ENCODE measurements at places on chromosomes 3 and 15.

GRCh38 chr15:31325595-31326155 lies 960 bp upstream of the KLF13 start:
- DNase-seq = peak; percentile 15

DNA sequence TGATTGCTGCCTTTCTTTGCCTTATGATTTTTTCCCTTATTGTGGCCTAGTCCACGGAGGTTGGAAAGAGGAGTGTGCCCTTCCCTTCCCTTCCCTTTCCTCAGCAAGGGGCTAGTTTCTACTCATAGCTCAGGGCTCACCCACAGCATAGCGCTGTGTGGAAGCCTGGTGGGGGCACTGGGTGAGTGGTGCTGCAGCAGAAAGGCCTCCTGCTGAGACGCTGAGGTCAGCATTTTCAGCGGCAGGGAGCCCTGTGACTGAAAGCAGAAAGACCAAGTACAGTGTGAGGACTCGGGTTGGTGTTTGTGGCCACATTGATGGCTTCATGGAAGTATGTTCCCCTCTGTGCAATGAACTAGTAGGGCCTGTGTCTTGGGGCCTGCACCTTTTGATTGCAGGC lies 21.9 kb downstream of the CACNA1D start:
- DNase-seq = no peak

DNA sequence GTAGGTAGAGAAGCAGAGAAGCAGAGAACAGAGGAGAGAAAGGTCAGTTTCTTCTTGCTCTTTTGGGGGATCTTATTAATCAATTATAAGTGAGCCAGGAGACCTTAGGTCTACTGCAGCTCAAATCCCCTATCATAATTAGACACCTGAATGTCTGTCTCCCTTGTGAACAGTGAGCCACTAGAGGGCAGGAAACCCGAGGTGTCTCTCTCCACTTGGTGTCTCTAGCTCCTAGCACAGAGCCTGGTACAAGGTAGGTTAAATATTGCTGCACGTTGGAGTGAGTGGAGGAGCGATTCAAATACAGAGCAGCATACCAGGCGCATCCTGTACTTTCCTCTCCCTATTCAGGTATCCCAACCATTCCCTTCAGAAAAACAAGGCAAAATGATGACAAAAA lies 2.0 kb upstream of the ST8SIA2 start:
- DNase-seq = no peak

DNA sequence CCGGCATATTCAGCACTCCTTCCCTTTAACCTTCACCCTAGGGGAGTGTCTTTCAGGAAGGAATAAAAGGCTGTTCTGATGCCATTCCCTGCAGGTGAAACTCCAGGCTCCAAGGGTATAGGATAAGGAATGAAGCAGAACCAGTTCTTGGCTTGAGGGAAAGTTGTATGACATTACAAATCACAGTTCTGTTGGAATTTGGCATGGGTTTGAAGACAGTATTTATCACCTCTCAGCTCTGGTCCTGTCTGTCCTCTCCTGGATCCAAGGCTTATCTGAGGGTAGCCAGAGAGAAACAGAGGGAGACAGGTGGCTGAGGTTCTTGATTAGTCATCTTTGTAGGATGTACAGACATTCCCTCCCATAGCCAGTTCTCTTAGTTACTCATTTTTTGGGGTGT lies 37.1 kb downstream of the RAB11A start:
- no peak for DNase-seq

DNA sequence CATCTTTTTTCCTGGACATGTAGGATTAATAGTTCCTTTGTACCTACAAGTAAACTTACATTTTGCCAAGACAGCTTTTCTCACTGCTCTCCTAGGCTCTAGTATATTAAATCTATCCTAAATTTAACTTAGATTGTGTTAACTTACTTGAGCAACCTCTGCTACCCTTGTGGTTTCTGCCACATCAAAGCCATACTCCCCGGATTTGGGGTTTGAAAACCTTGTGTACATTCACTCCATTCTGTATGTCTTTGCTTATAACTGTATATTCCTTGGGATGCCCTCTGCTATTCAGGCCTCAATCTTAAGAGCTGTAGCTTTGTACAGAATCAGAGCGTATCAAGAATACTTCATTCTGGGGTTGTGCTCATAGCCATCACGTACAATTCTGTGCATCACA lies 60.4 kb downstream of the ARIH1 start:
- no peak for DNase-seq

DNA sequence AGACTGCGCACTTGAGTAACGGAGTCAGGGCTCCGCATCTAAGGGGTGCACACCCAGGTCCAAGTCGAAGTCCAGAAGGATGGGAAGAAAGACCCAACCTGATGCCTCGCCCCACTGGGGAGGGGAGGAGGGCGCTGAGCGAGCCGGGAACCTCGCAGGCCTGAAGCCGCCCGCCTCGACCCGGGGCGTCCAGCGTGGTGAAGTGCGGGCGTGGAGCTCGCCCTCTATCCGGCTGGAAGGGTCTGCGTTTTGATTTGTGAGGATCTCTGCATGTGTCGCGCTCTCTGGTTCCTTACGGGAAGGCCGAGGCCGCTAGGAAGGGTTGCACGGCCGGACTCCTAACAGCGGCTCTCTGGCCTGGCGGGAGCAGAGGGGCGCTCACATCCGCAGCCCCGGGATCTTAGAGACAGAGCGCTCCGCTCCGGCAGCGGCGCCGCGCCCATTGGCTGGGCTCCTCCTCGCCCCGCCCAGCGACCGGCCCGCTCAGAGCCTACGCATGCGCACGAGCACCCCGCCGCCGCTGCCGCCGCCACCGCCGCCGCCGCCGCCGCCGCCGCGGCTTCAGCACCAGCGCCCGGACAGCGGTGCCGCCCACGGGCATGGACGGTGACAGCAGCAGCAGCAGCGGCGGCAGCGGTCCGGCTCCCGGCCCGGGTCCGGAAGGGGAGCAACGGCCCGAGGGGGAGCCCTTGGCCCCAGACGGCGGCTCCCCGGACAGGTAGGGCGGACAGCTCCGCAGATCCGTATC lies at the start of gene DISP2:
Gene DISP2 (plus strand): TSS at position 497 of the 748 bp plus-strand sequence. CDS start 103 bp downstream, at position 600.
- DNase-seq = peak; percentile 96

DNA sequence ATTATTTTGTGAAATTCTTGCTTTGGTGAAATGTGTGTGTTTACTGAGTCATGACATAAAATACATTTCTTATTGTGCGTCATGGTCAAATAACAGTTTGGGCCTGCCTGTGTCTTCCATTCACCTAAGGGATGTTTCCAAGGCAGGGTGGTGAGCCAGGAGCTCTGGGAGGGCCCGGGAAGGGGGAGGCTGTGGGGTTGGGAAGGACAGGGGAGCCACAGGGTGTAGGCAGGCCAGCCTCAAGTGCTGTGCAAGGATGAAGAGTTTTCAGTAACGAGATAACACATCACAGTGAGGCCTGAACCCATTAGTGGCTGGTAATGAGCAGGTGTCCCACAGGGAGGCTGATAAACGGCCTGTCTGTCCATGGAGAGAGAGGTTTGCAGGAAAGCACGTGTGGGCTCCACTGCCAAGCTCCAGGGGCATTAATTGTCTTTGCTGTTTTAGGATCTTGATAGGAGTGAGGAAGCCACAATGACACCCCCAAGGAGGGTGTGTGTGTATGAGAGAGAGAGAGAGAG lies 35.6 kb upstream of the SEC13 start:
- DNase-seq = no peak

GRCh38 chr3:97971679-97972567 lies at the start of gene RIOX2:
Gene RIOX2, minus strand, starts transcription at chr3:97972431. Its CDS starts 4,838 bp downstream, at chr3:97967593.
- peak; percentile 61 for DNase-seq

DNA sequence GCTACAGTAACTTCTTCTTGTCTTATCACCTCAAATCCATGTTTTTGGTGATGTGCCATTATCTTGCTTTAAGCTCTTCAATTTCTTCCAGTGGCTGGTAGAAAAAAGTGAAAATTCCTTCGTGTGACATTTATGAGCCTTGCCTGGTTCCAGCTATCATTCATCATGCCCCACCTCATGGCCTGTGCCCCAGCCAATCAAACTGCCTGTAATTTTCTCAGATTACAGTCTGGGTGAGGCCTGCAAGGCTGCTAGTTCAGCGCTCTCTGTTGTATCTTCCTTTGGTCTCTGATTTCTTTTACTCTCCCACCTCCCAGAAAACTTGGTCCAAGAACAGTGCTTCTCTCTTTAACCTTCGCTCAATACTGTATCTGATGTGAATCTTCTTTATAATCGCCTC lies 249.3 kb upstream of the ZNF717 start:
- peak; percentile 8 for DNase-seq

Data from HTR-8/SVneo (cell line).